DMS79 treated with DMSO at 0.1 percent for 48 hours (cell line): ENCODE measurements at places on chromosomes 12 and 14.

- peak; percentile 60 for DNase-seq
These were observed 48.8 kb downstream of the LTBP2 start for GRCh38 chr14:74563233-74563585.

- no peak for DNase-seq
These were observed 7.4 kb downstream of the INF2 start for GRCh38 chr14:104696671-104697316.

DNA sequence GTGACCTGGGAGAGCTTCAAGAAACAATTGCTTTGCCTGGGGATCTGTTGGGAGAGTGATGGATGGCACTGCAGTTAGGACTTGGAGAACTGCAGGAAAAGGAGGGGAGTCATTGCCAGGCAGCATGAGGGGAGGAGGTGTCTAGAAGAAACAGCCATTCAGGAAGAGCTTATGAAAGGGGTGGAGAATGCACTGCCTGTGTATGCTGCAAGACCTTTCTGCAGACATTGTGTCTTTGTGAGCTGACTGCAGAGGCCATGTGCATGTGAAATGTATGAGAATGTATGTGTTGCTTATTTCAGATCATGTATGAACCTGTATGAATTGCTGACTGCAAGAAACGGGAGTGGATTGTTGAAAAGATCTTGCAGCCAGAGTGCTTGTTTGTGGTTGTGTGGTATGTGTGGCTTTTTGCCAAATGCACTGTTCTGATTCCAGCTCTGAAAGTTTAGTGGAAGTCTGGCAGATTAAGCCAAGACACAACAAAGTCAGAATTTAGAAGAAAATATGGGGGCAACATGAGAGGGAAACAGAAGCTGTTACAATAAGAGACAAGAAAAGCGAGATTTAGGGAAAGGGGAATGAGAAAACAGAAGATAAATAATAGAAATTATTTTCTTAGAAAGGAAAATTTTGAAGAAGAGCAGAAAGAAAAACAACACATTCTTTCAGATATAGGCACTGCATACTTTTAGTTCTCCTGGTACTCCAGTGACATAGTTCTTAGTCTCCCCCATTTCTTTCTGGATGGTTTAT lies 9.8 kb upstream of the RIMKLB start:
- peak; percentile 93 for DNase-seq

DNA sequence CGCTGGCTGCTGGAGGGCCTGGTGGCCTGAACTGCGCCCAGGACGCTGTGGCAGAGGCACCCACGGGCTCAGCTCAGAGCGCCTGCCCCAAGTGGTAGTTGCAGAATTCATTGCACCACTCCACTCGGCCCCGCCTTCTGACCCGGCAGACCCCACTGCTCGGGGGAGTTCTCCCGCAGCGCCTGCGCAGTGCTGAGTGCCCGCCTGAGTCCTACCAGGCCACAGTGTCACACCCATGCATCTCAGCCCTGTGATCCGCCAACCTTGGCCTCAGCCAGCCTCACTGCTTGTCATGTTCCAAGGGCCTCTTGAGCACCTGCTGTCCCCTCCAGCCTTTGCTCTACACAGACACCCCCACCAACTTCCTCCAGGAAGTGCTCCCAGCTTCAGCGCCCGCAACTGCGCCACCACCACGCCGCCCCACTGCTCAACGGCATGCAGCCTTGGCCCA lies 12.2 kb downstream of the DEGS2 start:
- peak; percentile 44 for DNase-seq

- no peak for DNase-seq
These were observed 859.7 kb downstream of the GALC start for GRCh38 chr14:87133073-87133801.

DNA sequence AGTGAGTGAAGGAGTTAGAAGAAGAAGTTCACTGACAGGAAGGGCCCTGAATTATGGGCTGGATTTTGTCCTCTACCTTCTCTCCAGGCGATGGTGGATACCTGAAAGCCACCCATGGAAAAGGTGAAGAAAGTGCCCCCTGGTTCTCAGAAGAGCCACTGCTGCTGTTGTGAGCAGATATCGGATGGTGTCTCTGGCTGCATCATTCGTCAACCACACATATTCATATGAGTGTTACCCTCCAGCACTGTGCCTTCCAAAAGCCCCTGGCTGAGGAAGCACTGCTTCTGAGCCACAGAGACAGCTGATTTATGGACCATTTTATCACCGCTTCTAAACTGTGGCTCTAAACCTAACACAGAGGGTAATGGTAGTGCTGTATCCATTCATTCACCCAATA lies 2.0 kb upstream of the ACTN1 start:
- no peak for DNase-seq

GRCh38 chr12:110822821-110823415 lies 23.9 kb upstream of the CCDC63 start:
- DNase-seq = no peak

- no peak for DNase-seq
These were observed 98.8 kb downstream of the CALM1 start for GRCh38 chr14:90495357-90496276.

DNA sequence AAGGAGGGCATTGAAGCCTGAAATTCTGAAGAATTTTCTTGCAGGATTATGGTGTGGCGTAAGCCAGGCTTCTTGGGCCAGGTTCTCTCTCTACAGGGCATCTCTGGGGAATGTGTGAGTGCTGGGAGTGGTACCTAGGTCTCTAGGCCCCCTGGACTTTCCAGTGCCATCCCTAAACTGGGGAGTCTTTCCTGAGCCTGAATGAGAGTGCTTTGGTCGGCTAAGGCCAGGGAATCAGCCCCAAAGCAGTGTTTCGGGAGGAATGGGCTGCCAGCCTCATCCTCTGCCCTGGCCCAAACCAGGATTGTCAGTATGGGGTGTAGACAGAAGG lies 93.9 kb downstream of the CALM1 start:
- no peak for DNase-seq

GRCh38 chr12:69170293-69170692 lies 69.1 kb upstream of the CPSF6 start:
- no peak for DNase-seq

DNA sequence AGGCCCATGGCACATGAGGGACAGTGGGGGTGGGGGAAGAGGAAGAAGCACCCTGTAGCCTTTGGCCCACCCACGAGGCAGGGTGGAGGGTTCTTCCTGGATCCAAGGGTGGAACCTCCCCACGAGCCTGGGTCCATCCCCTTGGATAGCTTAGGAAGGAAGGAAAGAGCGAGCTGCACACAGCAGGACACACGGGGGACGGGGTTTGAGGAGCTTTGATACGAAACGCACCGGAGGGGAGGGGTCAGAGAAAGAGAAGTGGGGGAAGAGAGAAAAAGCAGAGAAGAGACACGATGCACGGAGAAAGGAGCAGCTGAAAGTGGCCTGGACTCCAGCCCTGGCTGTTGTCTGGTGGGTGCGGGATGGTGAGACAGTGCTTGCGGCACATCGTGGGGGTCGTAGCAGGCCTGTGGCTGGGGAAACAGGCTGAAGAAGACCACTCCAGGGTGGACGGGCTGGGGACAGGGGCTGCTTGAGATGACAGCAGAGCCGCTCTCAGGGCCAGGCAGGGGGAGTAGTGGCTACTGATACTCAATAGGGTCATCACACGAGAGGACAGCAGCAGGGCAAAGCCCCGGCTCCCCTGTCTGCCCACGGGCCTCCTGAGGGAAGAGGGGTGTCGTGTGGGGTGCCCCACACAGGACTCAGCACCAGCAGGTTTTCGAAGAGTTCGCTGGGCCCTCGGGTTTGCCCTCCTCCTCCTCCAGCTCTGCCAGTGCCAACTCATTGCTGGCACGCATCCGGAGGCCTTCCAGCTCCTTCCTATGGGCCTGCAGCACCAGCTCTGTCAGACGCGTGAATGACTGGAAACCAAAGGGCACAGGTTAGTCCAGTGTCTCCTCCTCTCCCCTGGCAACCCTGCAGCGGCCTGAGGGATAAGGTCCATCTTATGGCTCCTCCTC lies 5.4 kb upstream of the GPX2 start:
- no peak for DNase-seq

DNA sequence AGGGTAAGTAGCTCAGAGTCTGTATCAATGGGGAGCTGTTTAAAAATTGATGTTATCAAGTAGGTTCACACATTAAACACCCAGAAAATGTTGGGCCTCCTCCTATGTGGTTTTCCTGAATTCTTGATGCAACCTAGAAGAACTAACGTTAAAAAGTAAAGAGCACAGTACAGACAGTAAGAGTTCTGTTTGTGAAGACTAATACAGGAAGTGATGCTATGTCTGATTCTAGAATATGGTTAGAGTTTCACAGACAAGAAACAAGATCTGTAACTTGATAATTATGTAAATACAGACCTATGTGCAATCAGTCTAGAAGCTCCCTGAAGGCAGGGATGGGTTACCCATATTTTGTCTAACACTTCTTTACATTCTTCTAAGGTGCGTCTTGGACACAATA lies 214.9 kb upstream of the BTG1 start:
- no peak for DNase-seq

GRCh38 chr14:50744231-50744630 lies 76.1 kb upstream of the SAV1 start:
- DNase-seq = no peak
